ENCODE measurements at places on chromosomes 2 and 18. TPM values are rescaled to one million over a fixed set of nuclear protein-coding genes. Genes with fewer than 3 reads are reported as not detected.

CGREF1 gene
- 4.0 TPM for total RNA-seq

IL36B gene
- not detected for total RNA-seq

RNF144A gene
- total RNA-seq, result 13.0 TPM

ABCG8 gene
- total RNA-seq, result 0.05 TPM

IFIH1 gene
- total RNA-seq, result 7.0 TPM

THSD7B gene
- total RNA-seq, result not detected

CLEC4F gene
- not detected for total RNA-seq

WNT10A gene
- 1.5 TPM for total RNA-seq

OR6B2 gene
- not detected for total RNA-seq

DPP4 gene
- 3.6 TPM for total RNA-seq

ITPRIPL1 gene
- total RNA-seq, result 12.4 TPM

DNA sequence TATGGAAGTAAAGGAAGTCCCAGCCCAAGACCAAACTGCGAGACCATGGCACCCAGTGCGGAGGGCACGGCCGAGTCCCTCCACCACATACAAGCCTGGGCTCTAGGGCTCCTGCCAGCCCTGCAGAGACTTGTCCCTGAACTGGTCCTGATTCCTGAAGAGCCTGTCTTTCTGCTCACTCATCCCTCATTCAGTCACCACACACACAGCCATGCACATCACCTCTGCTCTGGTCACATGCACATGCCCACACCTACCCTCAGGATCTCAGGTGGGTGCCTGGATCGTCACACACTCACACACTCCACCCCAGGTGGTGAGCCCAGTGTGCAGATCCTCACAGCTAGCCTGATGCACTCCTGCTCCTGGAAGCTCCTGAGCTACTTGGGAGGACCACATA is 71.4 kb upstream of the LAPTM4A start:
- no peak overlapping the region for H3K27ac ChIP-seq
- H3K27me3 ChIP-seq, result no peaks in the 10 kb centered on the region
- no peaks in the 10 kb centered on the region for H3K36me3 ChIP-seq
- H3K4me1 ChIP-seq, result no peaks in the 10 kb centered on the region
- DNase-seq, result no peak

GRCh38 chr2:48713647-48714046 is 41.9 kb downstream of the LHCGR start:
- H3K4me3 ChIP-seq, result no peak overlapping the region
- H3K27ac ChIP-seq, result no peak overlapping the region
- H3K4me1 ChIP-seq, result no peaks in the 10 kb centered on the region
- no peaks in the 10 kb centered on the region for H3K36me3 ChIP-seq

- 0 out of 2 replicates have a peak, but pooled peaks cover 3% of the 10 kb centered on the region for H3K4me1 ChIP-seq
- no peaks in the 10 kb centered on the region for H3K36me3 ChIP-seq
- no peaks in the 10 kb centered on the region for H3K27me3 ChIP-seq
Observed at GRCh38 chr2:235105821-235106359, 154.1 kb downstream of the SH3BP4 start.

DNA sequence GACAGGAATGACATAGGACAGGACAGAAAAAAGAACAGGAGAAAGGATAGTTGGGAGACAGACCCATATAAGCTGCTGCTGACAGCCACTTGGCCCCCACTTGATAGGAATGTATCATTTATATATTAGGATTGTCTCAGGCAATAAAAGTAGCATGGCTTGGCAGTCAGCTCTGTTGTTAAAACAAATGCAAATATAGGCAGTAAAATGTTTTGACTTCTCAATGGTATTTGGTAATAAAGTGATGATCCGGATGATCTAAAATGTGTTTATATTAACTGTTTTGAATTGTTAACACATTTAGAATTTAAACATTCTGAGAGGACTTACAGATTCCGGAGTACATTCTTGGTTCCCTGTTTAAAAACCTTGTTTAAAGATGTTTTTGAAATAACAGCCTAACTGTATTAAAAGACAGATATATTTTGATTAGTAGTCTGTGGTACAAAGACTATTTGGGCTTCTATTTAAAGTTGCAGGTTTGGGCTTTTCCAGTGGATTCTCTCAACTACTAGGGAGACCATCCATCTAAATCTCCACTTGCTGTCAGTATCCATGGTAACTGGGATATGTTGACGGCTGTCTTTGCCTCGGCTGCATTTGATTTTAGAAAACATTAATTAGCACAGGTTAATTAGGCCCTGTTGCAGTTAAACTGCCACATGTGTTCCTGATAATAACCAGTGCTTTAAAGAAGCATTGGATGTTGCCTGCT is 147.6 kb downstream of the ESCO1 start:
- H3K27me3 ChIP-seq, result no peaks in the 10 kb centered on the region
- H3K36me3 ChIP-seq, result no peaks in the 10 kb centered on the region
- no peak for DNase-seq
- no peak overlapping the region for H3K4me3 ChIP-seq
- no peak overlapping the region for H3K27ac ChIP-seq

GRCh38 chr2:191189112-191189635 is 38.4 kb upstream of the STAT4 start:
- peaks cover 5% of the 10 kb centered on the region for H3K4me1 ChIP-seq
- no peak for DNase-seq
- H3K4me3 ChIP-seq, result no peak overlapping the region
- no peaks in the 10 kb centered on the region for H3K36me3 ChIP-seq

DNA sequence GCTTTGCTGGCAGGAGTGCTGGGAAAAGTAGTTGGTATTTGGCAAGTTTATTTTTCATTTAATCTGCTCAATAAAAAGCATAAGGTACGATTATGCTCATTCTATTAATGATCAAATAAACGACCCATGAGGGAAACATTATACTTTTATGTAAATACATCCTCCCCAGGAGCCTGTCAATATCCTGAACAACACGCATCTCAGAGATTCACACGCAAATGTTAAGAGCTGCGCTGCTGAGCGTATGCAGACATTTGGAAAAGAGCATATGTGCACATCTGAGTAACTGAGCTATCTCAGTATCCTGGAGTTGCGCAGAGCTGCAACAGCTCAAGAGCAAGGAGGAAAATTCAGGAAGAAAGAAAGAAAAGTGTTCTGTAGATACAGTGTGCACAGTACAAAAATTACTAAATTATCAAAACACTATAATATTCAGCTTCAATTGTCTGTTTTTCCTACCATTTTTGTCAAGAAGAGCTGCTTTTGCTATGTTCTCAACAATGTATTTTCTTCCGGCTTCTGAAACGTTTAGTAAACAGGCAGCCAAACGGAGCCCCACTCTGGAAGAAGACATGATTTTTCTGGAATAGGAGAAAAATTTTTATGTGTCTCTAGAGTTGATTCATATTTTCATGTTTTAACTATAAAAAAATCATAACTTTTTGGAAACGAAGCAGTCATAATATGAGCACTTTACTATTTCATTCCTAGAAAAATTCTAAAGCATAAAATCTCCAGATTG is 2.4 kb downstream of the FTCDNL1 start:
- peaks cover 13% of the 10 kb centered on the region for H3K4me1 ChIP-seq
- H3K4me3 ChIP-seq, result no peak overlapping the region
- DNase-seq, result no peak
- H3K27ac ChIP-seq, result no peak overlapping the region

GRCh38 chr18:2883076-2883735 is 36.4 kb downstream of the EMILIN2 start:
- no peak overlapping the region for H3K27ac ChIP-seq
- DNase-seq, result no peak
- H3K27me3 ChIP-seq, result no peaks in the 10 kb centered on the region
- H3K4me1 ChIP-seq, result no peaks in the 10 kb centered on the region
- no peak overlapping the region for H3K4me3 ChIP-seq
- no peaks in the 10 kb centered on the region for H3K36me3 ChIP-seq

DNA sequence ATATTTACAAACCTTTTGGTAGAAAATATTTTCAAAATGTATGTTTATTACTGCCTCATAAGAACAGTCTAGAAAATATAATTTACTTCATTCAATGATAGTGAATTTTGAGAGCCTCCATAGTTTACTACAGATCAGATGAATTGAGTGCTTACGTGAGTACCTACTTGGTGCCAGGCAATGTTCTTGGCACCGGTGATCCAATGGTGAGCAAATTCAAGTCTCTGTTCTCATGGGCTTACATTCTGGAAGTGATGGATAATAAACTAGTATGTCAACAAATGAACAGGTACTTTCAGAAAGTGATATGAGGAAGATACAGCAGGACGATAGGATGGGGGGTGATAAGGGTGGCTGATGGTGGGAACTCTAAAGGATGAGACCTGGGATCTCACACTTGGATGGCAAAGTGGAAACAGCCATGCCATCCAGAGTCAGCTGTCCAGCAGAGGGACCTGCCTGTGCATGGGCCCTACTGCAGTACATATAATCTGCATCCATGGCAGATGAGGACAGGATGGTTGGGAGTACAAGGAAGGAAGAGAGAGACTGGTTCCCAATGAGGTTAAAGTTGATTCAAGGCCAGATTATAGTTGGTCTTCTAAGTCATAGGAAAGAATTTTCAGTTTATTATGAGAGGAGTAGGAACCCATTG is 277.0 kb downstream of the NEDD4L start:
- H3K4me1 ChIP-seq, result peaks cover 33% of the 10 kb centered on the region
- H3K27ac ChIP-seq, result no peak overlapping the region
- no peak overlapping the region for H3K4me3 ChIP-seq
- H3K27me3 ChIP-seq, result no peaks in the 10 kb centered on the region
- no peak for DNase-seq

GRCh38 chr2:1626271-1626681 is 118.0 kb downstream of the PXDN start:
- H3K36me3 ChIP-seq, result no peaks in the 10 kb centered on the region
- peaks cover 12% of the 10 kb centered on the region for H3K4me1 ChIP-seq
- H3K4me3 ChIP-seq, result no peak overlapping the region
- no peak for DNase-seq

- H3K4me1 ChIP-seq, result no peaks in the 10 kb centered on the region
- no peaks in the 10 kb centered on the region for H3K36me3 ChIP-seq
- DNase-seq, result no peak
- H3K27me3 ChIP-seq, result no peaks in the 10 kb centered on the region
- H3K4me3 ChIP-seq, result no peak overlapping the region
- no peak overlapping the region for H3K27ac ChIP-seq
Observed at GRCh38 chr18:72675394-72675793, 131.3 kb upstream of the CBLN2 start.

GRCh38 chr2:47033102-47033880 is 117.7 kb upstream of the MCFD2 start:
- no peak overlapping the region for H3K4me3 ChIP-seq
- peaks cover 78% of the 10 kb centered on the region for H3K4me1 ChIP-seq
- no peaks in the 10 kb centered on the region for H3K36me3 ChIP-seq
- peak overlapping the region; percentile 86 for H3K27ac ChIP-seq
- H3K27me3 ChIP-seq, result no peaks in the 10 kb centered on the region
- no peak for DNase-seq

DNA sequence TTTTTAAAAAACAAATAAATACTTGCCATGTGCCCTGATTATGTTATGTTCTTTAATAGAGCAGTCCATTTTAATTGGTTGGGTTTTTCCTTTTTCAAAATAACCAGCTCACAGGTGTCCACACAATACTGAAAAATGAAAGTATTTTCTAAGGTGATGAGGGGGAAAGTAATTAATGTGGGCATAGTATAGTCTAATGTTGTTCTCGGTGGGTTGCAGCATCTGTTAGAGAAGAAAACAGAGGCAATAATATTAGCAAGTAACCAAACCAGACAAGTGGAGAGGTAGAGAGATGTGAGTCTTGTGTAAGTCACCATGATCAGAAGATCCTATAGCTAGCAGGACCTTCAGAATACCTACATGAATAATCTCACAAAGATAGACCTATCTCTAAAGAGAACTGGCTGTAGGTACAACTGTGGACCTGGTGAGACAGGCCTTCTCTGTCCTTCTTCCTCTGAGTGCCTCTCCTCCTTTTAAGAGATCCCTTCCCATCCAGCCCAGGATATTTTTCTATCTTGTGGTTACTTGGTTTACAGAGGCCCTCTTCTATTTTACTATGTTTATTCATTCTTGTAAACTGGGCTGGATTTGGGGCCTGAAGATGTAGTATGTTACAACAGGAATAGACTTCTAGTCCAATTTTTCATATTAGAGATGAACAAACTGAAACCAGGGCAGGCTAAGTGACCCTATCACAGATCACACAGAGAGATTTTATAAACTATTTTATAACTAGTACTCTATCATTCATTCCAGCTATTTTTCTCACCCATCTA is 67.1 kb upstream of the MSTN start:
- no peak overlapping the region for H3K27ac ChIP-seq
- H3K36me3 ChIP-seq, result no peaks in the 10 kb centered on the region
- H3K4me3 ChIP-seq, result no peak overlapping the region
- H3K27me3 ChIP-seq, result no peaks in the 10 kb centered on the region
- no peak for DNase-seq

GRCh38 chr2:13010283-13010682 is 293.5 kb downstream of the TRIB2 start:
- H3K27ac ChIP-seq, result no peak overlapping the region
- peaks cover 3% of the 10 kb centered on the region for H3K4me1 ChIP-seq
- no peak for DNase-seq

DNA sequence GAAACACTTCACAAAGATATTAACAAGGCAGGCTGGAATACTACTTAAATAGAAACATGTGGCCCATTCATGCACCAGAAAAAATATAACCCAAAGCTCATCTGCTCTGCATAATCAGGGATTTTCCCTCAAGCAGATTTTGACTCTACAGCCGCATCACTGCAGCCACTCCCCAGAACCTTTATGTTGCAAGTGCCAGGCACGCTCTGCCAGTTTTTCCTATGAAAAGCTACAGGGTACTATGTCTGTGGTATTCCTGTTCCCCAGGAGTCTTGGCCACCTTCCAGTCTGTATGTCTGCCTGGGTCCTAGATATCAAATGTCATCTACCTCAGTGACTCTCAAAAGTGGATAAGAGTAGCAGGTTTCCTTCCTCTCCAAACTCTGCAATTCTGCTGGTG is 3.8 kb downstream of the COA5 start:
- H3K27me3 ChIP-seq, result no peaks in the 10 kb centered on the region
- H3K36me3 ChIP-seq, result peaks cover 24% of the 10 kb centered on the region
- H3K27ac ChIP-seq, result no peak overlapping the region
- no peak overlapping the region for H3K4me3 ChIP-seq
- H3K4me1 ChIP-seq, result peaks cover 7% of the 10 kb centered on the region

- no peak overlapping the region for H3K27ac ChIP-seq
- H3K36me3 ChIP-seq, result no peaks in the 10 kb centered on the region
- H3K4me3 ChIP-seq, result no peak overlapping the region
- no peaks in the 10 kb centered on the region for H3K4me1 ChIP-seq
- H3K27me3 ChIP-seq, result no peaks in the 10 kb centered on the region
Observed at GRCh38 chr18:41042866-41043265, 912.2 kb upstream of the PIK3C3 start.

GRCh38 chr2:96625571-96626552 is 12.2 kb downstream of the KANSL3 start:
- H3K4me3 ChIP-seq, result no peak overlapping the region
- H3K36me3 ChIP-seq, result peaks cover 18% of the 10 kb centered on the region
- no peaks in the 10 kb centered on the region for H3K4me1 ChIP-seq
- no peak overlapping the region for H3K27ac ChIP-seq

Measured in HCT116 (cell line).